ENCODE measurements at places on chromosomes 2 and 18.

DNA sequence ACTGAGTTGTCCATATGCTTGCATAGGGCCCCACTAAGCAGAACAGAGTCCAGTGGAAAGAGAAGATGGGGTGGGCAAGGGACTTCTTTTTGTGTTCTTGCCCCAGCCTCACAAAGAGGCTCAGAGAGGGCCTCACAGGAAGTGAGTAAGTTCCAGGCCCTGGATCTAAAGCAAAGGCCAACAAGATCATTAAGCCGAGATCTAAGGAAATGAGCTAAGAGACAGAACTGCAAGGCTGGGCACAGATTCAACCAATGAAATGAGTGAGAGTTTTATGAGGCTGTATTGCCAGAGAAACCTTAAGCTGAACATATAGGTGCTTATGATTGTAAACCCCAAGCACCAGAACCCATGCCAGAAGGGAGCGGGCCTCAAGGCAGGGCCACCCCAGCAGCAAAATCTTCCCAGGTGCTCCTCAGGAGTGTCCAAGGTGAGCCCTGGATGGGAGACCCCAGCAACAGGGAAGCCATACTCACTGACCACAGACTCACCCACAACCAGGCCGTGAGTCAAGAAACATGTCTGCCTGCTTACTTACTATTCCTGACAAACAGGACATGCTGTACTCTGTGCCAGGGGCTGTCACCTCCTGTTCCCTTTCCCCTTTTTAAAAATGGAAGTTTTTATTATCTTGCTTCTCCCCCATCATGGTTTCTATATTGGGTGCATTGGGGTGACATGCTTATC is 40.2 kb downstream of the SLC14A1 start:
- DNase-seq, result no peak

DNA sequence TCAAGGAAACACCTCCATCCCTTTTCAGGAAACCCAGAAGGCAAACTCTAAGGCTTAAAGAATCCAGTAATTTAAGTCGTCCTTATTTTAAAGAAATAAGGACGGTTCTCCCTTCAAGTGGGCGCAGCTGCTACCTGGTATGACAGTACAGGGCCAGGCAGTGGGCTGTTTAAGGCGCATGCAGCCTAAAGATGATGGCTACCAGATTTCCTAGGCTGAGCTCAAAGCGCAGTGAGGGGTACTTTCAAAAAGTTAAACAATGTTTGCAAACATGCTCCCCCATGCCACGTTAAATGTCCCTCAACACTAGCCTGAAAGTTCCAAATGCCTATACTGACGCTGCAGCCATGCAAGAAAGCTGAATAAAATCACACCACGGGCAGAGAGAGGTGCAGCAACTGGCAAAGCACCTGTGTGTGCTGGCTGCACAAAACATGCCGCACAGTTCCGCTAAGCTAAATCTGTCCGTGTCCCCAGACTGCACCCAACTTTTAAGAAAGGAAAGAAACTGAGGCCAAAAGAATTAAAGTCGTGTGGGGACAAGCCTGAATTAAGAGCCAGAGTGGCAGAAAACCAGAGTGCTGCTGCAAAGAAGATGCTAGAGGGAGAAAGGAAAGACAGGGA is 583 bp downstream of the HIBCH start:
- peak; percentile 71 for DNase-seq

DNA sequence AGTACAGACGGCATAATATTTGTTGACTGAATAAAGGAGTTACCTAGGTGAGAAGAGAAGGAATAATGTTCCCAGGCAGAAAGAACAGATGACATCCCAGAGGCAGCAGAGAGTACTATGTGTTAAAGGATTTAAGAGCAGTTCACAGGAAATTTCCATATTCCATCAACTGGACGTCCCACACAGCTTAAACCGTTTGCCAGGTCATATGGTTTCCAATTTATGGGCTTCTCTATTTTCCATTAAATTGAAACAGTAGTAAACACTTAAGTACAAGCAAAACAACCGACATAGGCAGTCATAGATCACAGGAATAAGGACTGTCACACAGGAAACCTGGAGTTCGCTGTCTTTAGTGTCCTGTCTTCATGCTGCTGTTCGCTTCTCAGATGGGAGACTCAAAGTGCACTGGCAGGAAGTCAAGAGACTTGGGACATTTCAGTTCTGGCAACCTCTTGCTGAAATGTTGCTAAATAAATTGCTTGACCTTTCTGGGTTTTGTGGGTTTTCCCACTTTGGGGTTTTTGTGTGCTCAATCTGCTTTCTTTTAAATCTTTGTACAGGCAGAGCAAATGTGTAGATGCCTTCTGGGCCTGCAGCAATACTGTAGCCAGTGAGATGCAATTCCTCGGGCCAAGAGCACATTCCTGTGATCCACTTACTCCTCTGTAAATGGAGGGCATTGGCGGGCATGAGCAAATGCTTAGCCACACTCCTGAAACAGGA is 5.8 kb upstream of the PIEZO2 start:
- no peak for DNase-seq

GRCh38 chr2:48343571-48344440 is 186.1 kb upstream of the STON1 start:
- no peak for DNase-seq

GRCh38 chr2:219551441-219552381 is 7.9 kb downstream of the TMEM198 start:
- no peak for DNase-seq

- no peak for DNase-seq
Observed at GRCh38 chr2:178510384-178510783, 30.1 kb downstream of the PLEKHA3 start.

DNA sequence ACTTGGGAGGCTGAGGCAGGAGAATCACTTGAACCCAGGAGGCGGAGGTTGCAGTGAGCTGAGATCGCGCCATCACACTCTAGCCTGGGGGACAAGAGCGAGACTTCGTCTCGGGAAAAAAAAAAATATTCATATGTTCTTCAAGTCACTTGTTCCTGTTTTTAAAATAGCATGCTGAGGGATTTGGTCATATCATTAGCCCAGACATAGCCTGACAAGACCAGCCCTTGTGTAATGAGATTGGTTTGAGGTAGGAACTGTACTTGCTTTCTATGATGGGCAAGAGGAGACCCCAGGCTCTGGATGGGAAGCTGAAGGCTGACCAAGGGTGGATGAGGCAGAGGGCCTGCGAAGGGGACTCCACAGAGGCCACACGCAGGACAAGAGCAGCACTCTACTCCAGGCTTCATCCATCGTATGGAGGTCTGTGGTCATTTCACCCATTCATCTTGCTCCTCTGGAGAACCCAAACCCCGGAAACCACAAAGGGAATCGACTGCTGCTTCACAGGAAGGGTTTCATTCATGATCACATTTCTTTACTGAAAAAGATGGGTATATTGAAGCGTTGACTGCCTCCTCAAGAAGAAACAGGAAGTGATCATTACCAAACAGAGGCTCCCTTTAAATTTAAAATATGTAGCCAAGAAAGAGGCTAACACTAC is 87.1 kb upstream of the ZNF397 start:
- DNase-seq, result no peak

- no peak for DNase-seq
Observed at GRCh38 chr2:209113026-209113425, 310.8 kb upstream of the MAP2 start.

DNA sequence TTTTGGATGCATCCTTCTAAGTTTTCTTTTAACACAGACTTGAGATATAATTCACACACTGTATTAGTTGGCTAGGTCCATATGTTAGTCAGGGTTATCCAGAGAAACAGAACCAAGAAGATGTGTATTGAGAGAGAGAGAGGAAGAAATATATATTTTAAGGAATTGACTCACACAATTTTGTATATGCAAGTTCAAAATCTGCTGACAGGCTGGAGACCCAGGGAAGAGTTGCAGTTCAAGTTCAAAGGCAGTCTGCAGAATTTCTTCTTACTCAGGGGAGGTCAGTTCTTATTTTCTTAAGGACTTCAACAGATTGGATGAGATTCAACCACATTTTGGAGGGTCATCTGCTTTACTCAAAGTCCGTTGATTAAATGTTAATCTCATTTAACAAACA is 23.0 kb upstream of the MRO start:
- no peak for DNase-seq

GRCh38 chr2:161975062-161975812 is 98.8 kb downstream of the DPP4 start:
- no peak for DNase-seq

GRCh38 chr18:76398896-76399612 is 96.0 kb downstream of the ZNF516 start:
- DNase-seq, result peak; percentile 72

DNA sequence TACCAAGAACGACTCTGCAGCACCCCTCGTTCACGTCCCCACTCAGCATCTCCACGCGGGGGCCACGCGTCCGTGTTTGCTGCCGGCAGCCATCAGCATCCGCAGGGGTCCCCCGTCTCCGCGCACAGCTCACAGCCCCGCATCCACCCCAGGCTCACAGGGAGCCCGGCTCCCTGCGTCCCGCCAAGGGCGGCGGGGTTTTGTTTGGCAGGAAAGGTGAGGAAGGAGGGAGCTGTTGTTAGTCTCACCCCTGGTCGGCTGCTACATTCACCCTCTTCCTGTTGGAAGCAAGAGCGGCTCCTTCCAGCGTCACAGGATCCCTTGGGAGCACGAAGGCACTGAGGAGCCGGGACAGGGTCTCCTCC is 131.0 kb upstream of the CTDP1 start:
- no peak for DNase-seq

- no peak for DNase-seq
Observed at GRCh38 chr2:231129216-231129615, 4.4 kb upstream of the HTR2B start.

- DNase-seq, result no peak
Observed at GRCh38 chr2:117801826-117802225, 12.7 kb upstream of the DDX18 start.

DNA sequence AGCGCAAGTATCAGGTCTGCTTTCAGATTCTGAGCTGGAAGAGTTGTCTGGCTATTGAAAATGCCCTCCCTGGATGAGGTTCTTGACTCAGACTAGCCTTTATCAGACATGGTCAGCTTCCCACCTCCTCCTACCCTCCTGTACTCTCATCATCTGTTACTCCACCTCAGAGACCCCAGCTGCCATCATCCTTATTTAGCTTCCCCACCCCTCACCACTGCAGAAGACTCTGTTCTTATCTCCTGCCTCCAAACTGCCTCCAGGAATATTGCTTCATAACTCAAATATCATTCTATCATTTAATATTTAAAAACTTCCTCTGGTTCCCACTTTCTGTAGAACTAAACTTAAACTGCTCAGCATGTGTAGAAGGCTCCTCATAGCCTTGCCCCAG is 31.1 kb upstream of the PPP3R1 start:
- DNase-seq, result no peak

- DNase-seq, result no peak
Observed at GRCh38 chr18:59477849-59478248, 118.8 kb upstream of the LMAN1 start.

GRCh38 chr2:172488556-172488955 is 61.2 kb downstream of the ITGA6 start:
- DNase-seq, result no peak

DNA sequence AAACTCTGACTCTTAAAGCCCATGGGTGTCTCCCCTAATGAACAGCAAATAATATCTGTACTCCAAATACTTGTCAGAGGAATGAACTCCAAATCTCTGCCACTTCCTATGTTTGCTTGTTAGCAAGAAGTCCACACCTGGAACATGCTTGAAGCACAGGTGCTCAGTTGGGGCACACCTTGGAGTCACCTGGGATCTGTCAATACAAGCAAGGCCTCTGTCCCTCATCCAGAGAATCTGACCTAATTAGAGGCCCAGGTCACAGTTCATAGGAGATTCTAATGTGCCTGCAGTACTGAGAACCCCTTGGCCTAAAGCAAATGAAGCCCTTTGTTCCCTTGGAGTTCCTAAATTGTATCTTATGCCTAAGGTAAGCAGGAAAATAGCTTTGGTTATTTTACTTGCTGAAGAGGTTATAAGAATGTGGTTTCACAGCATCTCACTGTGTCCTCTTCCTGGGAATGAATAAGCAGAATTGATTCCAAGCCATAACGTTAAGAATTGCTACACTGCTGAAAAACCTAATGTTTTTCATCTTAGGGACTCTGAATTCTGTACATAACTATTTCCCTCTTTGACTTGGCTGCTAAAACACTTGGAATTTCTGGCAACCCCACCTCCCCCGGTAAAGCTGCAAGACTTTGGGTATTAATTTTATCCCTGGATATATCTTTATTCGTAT is 113.4 kb downstream of the PIEZO2 start:
- peak; percentile 25 for DNase-seq

DNA sequence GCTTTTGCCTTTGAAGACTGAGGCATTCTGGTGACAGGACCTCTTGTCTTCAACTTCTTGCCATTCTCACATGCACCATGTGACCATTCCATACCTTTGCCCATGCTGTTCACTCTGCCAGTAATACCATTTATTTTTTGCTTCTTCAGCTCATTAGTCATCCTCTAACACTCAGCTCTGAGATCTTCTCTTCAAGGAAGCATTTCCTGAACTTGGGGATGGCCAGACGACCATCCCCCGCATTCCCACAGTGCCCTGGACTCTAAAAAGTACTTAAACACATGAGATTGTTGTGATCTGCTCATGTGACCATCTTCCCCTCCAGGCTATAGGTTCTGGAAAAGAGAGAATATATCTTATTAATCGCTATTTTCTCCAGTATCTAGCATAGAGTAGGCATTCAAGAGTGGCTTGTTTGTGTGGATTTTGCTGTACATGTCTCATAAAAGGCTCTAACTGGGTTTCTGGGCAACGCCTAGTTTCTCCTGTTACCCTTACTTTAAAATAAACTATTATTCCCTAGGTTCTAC is 33.9 kb downstream of the PAX3 start:
- no peak for DNase-seq

DNA sequence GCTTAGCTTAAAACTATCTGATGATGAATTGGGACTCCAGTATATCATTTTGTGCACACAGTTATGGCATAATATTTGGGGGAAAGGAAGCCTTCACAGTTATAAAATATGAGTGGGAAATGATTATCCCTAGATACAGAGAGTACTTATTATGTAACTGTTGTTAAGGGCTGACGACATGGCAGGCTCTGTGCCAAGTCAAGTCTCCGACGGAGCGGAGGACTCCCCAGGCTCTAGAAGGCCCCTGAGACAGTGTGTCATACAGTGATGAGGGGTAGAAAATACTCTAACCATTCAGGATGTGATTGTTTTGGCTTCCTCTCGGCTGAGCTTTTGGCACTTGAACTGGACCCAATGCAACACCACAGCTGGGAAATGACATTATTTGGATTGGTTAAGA is 211.8 kb downstream of the SLC8A1 start:
- peak; percentile 10 for DNase-seq

- peak; percentile 52 for DNase-seq
Observed at GRCh38 chr2:240568678-240569522, 616 bp downstream of the RNPEPL1 start.

- DNase-seq, result no peak
Observed at GRCh38 chr2:126886916-126887280, 11.8 kb upstream of the TEX51 start.

Data from NCI-H1417 (cell line).